ENCODE measurements at places on chromosomes 4 and X.

- DNase-seq, result no peak
Measured at GRCh38 chr4:159941076-159941475, 838.2 kb downstream of the RAPGEF2 start.

DNA sequence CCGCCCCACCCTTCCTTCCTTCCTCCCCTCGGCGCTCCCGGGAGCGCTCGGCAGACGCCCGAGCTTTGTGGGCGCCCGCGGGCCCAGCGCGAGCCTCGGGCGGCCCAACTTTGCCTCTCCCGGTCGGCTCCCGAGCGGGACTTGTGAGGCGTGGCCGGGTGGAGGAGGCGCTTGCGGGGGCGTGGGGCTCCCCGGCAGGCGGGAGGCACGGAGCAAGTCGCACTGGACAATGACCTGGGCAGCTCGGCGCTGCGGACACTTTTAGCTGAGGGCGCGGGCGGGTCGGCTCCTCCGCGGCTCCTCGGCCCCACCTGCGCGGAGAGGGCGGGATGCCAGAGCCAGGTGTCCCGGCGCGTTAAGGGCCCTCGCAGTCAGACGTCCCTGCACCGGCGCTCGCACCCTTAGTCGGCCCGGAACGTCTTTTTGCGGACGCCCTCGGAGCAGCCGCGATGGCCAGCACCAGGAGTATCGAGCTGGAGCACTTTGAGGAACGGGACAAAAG, 385 bp downstream of the DCLK2 start:
- no peak for DNase-seq

DNA sequence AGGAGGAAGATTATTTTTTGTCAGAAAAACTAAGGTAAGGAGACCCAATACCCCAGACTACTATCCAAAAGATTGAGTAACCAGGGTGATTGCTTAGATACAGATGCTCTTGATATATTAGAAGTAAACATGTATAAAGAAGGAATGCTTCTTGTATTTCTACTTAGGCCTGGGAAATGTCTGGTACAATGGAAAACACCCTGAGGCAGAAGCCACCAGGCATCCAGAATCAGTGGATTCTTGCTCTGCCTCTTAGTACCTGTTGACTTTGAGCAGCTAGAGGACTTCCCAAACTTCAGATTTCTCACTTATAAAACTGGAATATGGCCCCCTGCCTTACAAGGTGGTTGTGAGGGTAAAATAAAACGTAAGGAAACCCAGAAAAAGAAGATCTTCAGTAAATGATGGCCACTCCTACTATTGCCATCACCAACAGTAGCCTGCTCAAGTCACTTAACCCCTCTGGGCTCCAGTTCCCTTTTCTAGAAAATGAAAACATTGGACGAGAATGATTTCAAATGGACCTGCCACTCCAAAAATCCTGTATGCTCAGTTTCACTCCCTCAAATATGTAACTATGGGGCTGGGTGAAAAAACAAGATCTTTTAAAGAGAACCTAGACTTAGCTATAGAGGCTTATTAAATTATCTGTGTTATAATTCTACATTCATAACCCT, 56.6 kb downstream of the AMELX start:
- DNase-seq, result no peak

DNA sequence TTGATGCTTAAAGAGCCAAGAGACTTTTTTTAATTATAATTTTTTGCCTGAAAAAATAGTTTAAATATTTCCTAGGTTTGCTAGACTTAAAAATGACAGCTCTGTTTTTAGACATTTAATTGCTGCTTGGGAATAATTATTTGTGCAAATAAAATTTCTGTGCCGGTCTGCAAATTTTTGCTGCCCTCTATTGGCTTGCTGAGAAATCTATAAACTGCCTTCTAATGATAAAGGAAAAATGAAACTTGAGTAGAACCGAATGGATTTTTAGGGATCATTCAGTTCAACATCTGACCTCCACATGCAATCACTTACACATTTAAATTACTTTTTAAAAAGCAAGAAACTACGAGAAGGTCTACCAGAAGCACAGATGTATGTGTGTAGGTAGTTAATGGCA, 434.0 kb downstream of the FAM133A start:
- no peak for DNase-seq

DNA sequence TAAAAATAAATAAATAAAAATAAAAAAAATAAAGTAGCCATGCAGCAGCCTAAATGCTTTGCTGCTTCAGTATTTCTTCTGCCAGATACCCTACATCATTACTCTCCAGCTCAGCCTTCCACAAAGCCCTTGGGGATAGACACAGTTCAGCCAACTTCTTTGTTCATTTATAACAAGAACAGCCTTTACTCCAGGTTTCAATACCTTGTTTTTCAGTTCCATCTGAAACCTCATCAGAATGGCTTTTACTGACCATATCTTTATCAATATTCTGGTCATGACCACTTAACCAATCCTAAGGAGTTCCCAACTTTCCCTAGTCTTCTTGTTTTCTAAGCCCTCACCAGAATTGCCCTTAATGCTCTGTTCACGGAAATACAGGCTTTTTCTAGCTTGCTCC, 128.3 kb upstream of the MED14 start:
- no peak for DNase-seq

All from GM12864 (cell line).